ENCODE measurements at places on chromosomes 1 and 21.

GRCh38 chr1:202890392-202890791, 1.4 kb upstream of the RABIF start:
- DNase-seq, result no peak

- DNase-seq, result no peak
These were observed 6.7 kb upstream of the ADARB1 start for GRCh38 chr21:45067462-45068285.

- DNase-seq, result no peak
These were observed 41.5 kb upstream of the SAMD13 start for GRCh38 chr1:84259989-84260388.

DNA sequence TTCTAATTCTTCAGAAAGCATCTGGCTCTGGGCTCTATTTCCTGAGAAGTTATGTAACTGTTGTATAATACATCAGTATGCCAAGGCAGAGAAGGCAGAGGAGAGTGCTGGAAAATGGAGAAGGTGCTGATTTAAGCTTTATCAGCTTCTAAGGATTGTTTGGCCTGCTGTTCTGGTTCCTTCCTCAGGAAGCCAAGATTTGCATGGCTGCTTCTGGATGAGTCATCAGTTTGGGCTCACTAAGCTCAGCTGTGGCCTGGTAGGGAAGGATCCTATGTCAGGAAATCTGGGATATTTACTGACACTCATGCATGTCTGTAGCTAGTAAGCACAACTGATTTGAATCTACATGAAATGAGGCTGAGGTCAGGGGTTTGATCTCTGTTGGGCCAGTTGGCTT, 73.2 kb upstream of the ADGRL4 start:
- DNase-seq, result no peak

GRCh38 chr1:237711281-237711680, 179.4 kb downstream of the ZP4 start:
- DNase-seq, result no peak

DNA sequence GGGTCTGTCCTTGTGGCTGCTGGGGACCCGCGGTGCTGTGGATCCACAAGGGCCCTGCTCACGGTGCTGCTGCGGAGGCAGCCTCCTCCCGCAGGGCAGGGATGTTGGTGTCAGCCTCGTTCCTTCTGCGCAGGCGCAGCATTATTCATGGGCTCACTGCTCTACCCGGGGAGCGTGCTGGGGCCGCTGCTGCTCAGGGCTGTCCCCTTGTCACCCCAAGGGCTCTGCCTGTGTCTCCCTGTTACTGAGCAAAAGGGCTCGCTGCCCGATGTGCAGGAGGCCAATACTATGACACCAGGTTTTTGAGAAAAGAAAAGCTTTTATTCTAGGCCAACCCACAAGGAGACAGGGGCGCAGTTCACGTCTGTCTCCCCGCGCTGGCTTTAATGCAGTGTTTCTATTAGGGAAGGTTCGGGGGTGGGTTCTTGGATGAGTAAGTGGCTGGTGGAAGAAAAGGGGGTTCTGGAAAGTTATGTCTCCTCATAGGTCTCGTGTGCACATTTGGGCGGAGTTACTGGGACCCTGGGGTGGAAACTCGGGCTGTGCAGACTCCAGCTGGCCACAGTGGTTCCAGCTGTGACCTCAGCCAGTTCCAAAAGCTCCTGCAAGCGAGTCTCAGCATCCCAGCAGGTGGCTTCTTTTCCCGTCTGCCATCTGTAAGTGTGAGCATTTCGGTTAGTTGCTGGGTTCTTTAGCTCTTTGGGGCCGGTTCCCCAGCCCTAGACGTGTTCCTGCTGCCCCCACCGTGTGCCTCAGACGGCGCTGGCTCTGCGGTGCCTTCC, 40.8 kb upstream of the LRRC3 start:
- DNase-seq, result no peak

GRCh38 chr1:196543833-196544232, 64.4 kb downstream of the KCNT2 start:
- DNase-seq, result no peak

- DNase-seq, result no peak
These were observed 54.1 kb downstream of the MRPL37 start for GRCh38 chr1:54254055-54254454.

DNA sequence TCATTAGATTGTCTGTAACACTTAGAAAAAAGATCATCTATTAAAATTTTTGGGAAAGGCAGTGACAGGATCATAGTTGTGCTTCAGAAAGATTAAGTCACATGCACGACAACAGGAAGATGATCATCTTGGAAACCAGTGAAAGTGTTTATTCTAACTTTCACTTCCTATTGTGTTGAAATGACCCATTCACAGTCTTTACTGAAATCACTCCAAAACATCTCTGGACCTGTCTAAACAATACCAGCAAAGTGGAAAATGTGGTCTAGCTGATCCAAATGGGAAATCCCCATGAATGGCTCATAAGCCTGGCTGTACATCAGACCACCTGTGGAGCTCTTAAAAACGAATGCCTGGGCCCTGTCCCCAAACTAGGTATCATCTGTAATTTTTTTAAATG, 111.1 kb upstream of the ETV3 start:
- DNase-seq, result no peak

DNA sequence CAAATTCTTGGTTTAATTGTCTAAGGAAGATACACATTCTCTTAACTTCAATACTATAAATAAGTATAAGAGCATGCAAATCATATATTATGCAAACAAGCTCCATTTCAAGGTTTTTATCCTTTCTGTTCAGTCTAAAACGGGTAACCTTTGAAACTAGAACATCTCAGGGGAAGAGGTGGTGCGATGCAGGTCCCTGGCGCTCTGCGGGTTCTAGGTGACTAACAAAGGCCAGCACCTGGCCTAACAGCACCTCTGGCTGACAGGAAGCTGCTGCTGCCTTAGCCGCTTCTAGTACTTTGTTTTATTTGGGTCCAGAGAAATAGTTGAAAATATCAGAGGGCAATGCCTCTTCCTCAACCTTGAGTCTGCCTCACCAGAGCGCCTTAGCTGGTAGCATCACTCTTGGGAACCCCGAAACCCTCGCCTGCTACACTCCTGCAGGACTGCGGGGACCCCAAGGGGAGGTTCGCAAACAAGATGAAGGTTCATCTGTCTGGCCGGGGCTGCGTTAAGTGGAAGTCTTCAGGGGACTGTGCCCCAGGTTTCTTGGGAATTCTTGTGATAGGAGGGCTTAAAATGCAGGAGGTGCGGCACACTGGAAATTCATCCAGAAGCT, 45.5 kb downstream of the PRDM15 start:
- DNase-seq, result peak; percentile 39

DNA sequence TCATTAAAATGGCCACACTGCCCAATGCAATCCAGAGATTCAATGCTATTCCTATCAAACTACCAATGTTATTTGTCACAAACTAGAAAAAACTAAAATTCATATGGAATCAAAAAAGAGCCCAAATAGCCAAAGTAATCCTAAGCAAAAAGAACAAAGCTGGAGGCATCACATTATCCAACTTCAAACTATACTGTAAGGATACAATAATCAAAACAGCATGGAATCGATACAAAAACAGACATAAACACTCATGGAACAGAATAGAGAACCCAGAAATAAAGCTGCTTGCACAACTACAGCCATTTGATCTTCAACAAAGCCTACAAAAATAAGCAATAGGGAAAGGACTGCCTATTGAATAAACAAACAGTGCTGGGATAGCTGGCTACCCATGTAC, 100.4 kb downstream of the FAF1 start:
- DNase-seq, result no peak

DNA sequence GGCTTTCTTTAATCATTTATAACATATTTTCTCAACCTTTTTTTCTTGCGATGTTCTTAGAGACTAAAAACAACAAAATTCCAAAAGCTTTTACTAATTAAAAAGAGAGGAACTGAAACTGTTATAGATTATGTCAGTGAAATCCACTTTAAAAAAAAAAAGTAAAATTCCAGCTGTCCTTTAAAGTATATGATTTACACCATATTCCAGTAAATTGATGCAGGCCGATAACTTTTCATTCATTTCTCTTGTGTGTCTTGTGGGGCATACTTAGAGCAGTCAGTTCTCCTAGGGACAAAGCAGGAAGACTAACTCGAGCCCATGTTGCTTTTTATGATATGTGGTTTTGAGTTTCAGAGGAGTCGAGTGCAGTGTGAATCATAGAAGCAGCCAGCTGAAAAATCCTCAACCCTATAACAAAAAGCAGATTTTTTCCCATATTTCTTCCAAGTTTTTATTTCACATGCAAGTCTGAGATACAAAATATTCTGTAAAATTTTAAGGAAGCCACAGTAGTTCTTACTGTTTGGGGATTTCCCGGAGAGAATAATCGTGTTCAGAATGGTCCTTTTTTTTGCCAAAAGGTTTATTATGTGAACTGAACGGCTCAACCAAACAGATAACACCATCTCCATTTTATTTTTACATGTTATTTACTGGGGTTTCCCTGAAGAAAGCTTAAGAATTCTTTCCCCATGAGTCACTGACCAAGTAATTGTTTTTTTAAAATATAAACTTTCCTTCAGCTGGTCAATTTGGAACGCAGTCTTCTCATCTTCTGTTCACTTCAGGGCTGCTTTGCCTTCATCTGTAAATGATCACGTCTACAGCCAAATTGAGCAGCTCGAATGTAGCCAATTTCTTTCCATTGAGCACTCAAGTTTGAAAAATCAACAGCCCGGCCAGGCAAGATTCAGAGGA, 77.0 kb upstream of the C1orf105 start:
- no peak for DNase-seq

- no peak for DNase-seq
These were observed 1113.9 kb upstream of the B3GALT2 start for GRCh38 chr1:194300340-194300739.

Measured in GM18507 (cell line).